ENCODE measurements at places on chromosomes 7 and 10.

GRCh38 chr10:127549009-127549408 lies at the start of gene NPS:
Gene NPS (plus strand): TSS chr10:127549309. CDS start chr10:127549369, 60 bp downstream.
- no peak for DNase-seq

- no peak for DNase-seq
These were observed 6.6 kb upstream of the TARP start for GRCh38 chr7:38280000-38280399.

DNA sequence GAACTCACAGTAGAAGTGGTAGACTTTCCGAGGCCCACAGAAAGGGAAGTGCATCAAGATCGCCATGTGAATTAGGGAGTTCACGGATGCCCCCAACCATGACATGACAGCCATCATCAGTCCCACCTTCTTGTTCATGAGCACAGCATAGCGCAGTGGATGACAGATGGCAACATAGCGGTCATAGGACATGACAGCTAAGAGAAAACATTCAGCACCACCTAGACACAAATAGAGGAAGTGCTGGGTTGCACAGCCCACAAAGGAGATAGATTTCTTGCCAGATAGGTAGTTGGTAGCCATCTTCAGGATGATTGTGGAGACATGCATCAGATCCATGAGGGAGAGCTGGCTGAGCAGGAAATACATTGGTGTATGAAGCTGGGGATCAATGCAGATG lies 342 bp downstream of the OR2AE1 start:
- DNase-seq = no peak

- no peak for DNase-seq
These were observed 75.5 kb downstream of the MAP3K8 start for GRCh38 chr10:30509508-30509907.

DNA sequence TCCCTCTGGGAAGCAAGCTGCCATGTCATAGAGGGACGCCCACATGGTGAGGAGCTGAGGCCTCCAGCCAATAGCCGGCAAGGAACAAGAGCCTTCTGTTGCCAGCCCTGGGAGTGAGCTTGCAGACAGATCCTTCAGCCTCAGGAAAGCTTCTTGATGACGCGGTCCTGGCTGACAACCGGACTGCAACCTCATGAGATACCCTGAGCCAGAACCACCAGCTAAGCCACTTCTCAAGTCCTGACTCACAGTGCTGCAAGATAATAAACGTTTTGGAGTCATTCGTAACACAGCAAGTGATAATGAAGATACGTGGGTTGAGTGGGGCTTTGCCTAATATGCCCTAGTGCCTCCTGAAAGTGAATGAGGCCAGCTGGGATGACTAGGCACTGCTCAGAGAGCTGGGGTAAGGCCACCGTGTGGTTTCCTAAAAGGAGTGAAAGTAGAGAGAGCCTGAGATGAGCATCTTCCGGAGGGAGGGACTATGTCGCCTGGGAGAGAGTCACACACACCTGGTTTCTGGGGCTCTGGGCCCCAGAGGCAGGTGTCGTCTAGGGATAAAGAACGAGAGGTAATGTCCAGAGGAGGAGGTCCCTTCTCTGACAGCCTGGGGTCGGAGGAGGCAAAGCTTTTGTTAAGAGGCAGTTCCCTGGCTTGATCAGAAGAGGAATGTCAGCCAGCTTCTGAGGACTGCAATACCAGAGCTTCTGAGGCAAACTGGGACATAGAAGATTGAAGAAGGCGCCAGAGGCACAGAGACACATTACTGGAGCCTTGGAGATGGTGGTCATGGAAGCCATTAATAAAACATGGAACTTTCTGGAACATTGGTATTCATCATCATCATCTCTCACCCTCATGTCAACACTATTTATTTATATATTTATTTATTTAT lies 53.6 kb downstream of the PYROXD2 start:
- peak; percentile 98 for DNase-seq

DNA sequence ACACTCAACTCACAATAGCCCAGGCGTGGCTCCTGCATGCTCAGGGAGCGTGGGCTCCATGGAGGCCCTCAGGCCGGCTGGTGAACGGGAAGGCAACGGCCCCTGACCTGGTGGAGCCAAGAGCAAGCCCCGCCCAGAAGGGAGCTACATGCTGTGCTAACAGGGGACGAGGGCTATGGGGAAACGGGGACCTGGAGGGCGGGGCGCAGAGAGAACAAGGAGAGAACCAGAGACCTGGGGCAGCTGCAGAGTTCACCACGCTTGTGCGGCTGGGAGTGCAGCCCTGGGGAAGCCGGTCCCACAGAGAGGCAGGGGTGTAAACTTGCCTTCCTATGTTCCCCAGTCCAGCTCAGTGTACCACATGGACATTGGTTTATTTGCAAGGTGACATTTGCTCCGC lies 69.2 kb upstream of the PPP2R2D start:
- DNase-seq = no peak

DNA sequence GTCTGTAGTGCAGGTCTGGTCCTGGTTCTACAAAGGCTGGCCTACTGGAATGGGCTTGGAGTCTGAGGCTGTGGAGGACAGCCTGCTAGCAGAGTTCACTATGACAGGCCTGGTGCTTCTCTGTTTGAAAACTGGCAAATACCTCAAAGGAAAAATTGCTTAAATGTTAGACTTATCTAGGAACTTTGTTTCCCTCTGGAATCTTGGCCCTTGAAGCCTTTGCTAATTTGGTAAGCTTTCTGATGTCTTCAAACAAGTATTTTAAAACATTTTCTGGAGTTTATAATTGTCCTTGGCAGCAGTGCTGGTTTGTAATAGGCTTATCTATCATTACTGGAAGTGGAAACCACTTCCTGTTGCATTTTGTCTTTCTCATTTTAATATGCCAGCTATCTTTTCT lies 139.7 kb downstream of the TMEM26 start:
- DNase-seq = no peak

DNA sequence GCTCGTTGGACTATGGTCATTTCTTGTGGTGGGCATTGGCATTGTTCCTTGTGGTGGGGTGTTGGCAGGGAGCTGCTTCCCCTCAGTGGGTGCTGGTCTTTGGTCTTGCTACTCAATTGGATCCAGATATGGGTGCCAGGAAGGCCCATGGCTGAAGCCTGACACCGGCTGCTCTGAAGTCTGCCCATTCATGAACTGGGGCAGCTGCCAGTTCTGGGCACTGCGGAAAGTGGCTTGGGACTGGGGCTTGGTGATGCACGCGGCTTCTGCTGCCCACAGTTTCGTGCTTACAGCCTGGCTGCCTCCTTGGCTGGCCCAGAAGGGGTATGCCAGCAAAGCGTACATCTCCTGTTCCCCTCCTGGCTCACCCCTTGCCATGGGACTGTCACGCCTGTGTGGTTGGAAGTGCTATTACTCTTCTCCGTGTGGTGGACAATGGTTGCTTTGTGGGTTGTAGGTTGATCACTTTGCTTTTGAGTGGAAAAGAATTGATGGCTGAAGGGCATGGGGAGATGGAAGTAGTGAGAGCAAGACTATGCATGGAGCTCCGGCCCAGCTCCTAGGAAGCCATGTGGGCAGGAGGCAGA lies 54.7 kb downstream of the ADAMTS14 start:
- DNase-seq = no peak

- no peak for DNase-seq
These were observed 73.2 kb downstream of the TNS3 start for GRCh38 chr7:47508389-47509380.

- DNase-seq = no peak
These were observed 957 bp upstream of the SVIL start for GRCh38 chr10:29635711-29636144.

DNA sequence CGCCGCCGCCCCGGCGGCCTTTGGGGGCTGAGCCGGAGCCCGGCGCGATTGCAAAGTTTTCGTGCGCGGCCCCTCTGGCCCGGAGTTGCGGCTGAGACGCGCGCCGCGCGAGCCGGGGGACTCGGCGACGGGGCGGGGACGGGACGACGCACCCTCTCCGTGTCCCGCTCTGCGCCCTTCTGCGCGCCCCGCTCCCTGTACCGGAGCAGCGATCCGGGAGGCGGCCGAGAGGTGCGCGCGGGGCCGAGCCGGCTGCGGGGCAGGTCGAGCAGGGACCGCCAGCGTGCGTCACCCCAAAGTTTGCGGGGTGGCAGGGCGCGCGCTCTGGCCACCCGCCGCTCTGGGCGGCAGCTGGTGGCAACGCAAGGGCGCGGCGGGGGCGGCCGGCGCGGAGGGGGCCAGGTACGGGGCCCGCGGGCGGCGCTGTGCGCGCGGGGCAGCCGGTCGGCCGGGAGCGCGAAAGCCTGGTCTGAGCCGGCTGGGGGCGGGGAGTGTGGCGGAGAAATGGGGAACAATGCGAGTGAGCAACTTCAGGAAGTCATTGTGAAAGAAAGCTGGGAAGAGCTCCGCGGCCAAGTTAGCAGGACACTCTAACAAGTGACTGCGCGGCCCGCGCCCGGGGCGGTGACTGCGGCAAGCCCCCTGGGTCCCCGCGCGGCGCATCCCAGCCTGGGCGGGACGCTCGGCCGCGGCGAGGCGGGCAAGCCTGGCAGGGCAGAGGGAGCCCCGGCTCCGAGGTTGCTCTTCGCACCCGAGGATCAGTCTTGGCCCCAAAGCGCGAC lies at the start of gene IKZF1:
Gene IKZF1, plus strand, starts transcription at position 588 of the 782 bp plus-strand sequence. CDS start 14,346 bp downstream, outside the sequence.
- no peak for DNase-seq
